Bronchus fibroblast of lung (primary cell): ENCODE measurements at places on chromosomes 16 and 17. TPM values are rescaled to one million over a fixed set of nuclear protein-coding genes. Genes with fewer than 3 reads are reported as not detected.

CLUH gene
- 41.5 and 44.2 TPM in 2 replicates for total RNA-seq

SBK1 gene
- total RNA-seq: under 0.01 TPM in 2 replicates

NKD1 gene
- total RNA-seq: under 0.01 TPM in 2 replicates

KRT16 gene
- not detected in 2 replicates for total RNA-seq

LPO gene
- total RNA-seq: not detected in 2 replicates

SOX9 gene
- total RNA-seq: 9.5 and 10.3 TPM in 2 replicates

TBC1D3H gene
- total RNA-seq: not detected in 2 replicates

GAS2L2 gene
- total RNA-seq: not detected in 2 replicates

ASPHD1 gene
- total RNA-seq: 2.9 and 4.8 TPM in 2 replicates
